ENCODE measurements at places on chromosomes 2 and 18. TPM values are rescaled to one million over a fixed set of nuclear protein-coding genes. Genes with fewer than 3 reads are reported as not detected.

DNA sequence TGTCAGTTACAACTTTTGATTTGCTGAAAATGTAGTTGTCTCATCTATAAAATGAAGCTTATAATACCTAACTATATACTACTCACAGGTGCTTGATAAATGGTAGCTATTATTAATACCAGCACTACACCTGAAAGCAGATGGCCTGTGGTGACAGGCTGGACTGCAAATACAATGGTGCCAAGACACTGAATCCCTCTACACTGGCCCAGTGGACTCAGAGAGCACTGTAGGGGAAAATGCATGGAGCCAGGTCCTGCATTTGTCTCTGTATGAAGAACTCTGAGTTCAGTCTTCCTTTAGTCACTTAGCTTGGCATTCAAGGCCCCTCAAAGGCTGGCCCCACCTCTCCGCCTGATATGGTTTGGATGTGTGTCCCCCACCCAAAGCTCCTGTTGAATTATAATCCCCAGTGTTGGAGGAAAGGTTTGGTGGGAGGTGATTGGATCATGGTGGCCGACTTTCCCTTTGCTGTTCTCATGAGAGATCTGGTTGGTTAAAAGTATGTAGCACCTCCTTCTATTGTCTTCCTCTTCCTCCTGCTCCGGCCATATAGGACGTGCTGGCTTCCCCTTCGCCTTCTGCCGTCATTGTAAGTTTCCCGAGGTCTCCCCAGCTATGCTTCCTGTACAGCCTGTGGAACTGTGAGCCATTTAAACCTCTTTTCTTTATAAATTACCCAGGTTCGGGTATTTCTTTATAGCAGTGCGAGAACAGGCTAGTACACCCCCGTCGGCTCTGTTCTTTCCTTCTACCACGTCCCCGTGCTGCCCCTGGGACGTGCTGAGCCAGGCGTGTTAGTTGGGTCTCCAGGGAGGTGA lies 11.1 kb upstream of the NTSR2 start:
- no peak overlapping the region for H3K4me3 ChIP-seq
- DNase-seq = no peak
- no peak overlapping the region for H3K27ac ChIP-seq
- H3K36me3 ChIP-seq = no peaks in the 10 kb centered on the region
- H3K27me3 ChIP-seq = no peaks in the 10 kb centered on the region

GRCh38 chr18:61823595-61823994 lies 69.2 kb downstream of the RNF152 start:
- no peaks in the 10 kb centered on the region for H3K27me3 ChIP-seq
- H3K27ac ChIP-seq = no peak overlapping the region
- no peaks in the 10 kb centered on the region for H3K36me3 ChIP-seq
- H3K4me3 ChIP-seq = no peak overlapping the region
- no peak for DNase-seq

DNA sequence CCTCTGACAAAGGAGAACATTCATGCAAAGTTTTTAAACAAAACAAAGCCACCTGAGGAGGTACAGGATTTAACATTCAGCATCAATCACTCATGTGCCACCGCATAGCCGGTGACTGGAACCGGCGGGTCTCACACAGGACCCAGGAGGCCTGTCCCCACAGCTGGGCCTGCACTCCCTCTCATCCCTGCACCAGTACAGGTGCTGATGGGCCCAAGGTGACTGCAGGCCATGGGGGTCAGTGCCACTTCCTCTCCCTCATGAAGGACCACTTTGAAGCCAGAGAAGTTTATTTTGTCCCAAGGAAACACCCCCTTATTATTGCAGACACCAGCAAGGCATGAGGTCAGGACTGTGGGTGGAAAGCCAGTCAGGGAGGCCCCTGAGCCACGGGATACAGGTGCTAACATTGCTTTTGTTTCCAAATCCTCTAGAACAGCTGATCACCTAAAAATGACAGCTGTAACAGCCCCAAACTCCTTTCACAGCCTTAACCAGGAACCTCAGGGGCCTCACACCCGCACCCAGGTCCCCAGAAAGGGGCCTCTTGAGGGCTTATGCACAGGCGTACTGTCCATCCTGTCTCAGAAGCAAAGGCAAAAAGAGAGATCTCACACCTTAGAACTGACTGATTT lies 14.0 kb downstream of the PARD6G start:
- H3K27me3 ChIP-seq = no peaks in the 10 kb centered on the region
- H3K27ac ChIP-seq = no peak overlapping the region
- H3K4me1 ChIP-seq = no peaks in the 10 kb centered on the region
- H3K4me3 ChIP-seq = no peak overlapping the region
- no peak for DNase-seq
- no peaks in the 10 kb centered on the region for H3K36me3 ChIP-seq

GRCh38 chr18:6738622-6739021 lies 9.1 kb downstream of the ARHGAP28 start:
- no peaks in the 10 kb centered on the region for H3K4me1 ChIP-seq
- DNase-seq = no peak
- no peaks in the 10 kb centered on the region for H3K36me3 ChIP-seq

DNA sequence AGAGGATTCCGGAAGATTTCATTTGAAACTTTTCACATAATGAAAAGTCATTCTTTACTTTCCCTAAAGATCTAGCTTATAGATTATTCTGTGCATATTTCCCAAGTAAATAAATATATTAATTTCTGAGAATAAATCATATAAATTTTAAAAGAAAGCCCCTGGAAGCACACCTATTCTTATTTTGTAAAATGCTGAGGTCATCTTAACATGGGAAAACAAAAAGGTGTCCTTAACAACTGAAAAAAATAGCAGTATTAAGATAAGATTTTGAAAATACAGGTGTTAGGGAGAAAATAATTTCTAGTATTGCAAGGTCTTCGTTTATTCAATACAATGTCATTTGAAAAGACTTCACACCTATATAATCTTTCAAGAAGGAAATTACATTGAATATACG lies 567.5 kb upstream of the CHAC2 start:
- H3K27me3 ChIP-seq = no peaks in the 10 kb centered on the region
- H3K4me3 ChIP-seq = no peak overlapping the region
- H3K36me3 ChIP-seq = no peaks in the 10 kb centered on the region
- H3K27ac ChIP-seq = no peak overlapping the region

DNA sequence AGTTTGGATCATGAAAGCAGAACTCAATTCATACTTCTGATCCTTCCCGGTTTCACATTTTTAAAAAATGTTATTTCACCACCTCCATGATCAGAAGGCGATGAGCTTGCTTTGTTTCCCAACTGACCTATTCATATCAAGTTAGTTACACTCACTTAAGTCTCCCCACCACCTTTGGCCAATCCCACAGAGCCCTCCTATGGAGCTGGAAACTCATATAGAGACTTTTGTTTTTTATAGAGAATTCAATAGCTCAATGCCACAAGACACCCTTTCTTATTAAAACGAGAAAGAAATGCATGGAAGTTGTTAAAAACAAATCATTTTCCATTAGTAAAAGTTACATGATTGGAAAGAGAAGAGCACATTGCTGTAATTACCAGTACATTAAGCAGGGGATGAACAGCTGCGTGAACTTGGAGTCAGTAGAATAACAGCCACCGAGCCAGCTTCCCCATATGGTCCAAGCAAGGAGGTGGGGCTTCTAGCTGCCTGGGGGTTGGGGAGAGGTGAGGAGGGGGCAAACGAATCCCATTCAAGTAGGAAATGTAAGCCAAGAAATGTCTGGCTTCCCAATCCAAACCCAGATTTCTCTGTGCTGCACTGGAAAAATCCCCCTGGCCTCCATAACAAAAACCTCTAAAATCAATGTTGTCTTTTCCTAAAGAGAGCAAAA lies 614.5 kb downstream of the IRS1 start:
- H3K4me3 ChIP-seq = no peak overlapping the region
- H3K27me3 ChIP-seq = no peaks in the 10 kb centered on the region
- no peak overlapping the region for H3K27ac ChIP-seq
- no peaks in the 10 kb centered on the region for H3K36me3 ChIP-seq

DNA sequence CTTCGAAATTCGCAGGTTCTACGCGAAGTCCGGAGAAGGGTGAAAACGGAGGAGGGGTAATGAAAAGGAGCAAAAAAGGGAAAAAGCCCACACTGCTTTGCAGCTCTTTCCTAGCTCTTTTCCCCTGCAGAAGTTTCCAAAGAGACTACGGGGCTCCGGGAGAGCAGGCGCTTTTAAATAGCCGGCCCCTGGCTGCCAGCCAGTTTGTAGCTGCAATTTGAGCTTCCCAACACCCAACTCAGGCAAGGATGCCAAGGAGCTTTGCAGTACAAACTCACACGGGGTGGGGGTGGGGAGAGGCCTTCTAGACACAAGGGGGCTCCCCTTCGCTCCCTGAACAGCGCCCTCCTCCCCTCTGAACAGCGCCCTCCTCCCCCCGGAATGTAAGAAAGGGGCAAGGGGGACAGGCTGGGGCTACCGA lies at the start of gene IGFBP5:
Gene IGFBP5, minus strand, starts transcription at position 149 of the 421 bp plus-strand sequence. CDS start 774 bp downstream, outside the sequence.
- H3K27me3 ChIP-seq = peaks cover 41% of the 10 kb centered on the region
- H3K4me3 ChIP-seq = peak within 1 kb of the TSS; percentile 35
- no peak for DNase-seq
- peaks cover 11% of the 10 kb centered on the region for H3K4me1 ChIP-seq

Gene REG3A
- not detected for total RNA-seq

Gene GALR1
- not detected for total RNA-seq

Gene IRS1
- total RNA-seq = 27.3 TPM

All from Panc1 (cell line).